Keratinocyte (primary cell): ENCODE measurements at places on chromosomes 3 and 15. TPM values are rescaled to one million over a fixed set of nuclear protein-coding genes. Genes with fewer than 3 reads are reported as not detected.

- no peak for DNase-seq
Measured at GRCh38 chr3:116037954-116038911, 407.1 kb downstream of the LSAMP start.

DNA sequence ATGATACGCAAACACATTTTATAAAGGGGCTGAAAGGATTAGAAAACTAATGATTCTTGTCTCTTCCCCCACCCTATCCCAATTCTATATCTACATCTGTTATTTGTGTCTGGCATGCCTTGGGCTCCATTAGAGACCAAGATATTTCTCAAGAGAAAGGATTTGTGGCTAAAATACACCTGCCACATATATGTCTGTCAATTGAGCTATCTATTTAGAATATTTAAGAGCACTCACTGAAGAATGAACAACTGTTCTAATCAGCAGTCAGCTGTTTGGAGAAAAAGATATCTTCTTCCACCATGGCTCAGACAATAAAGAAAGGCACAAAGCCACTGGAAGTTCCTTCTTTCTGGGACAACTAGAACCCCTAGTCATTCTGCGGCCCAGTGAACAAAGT lies 61.7 kb upstream of the LRRN1 start:
- DNase-seq, result no peak

SH2D7 gene
- not detected in 3 replicates for polyA plus RNA-seq

HYAL1 gene
- 13.9 to 24.5 TPM (median 15.3 TPM) in 3 replicates for polyA plus RNA-seq

DNA sequence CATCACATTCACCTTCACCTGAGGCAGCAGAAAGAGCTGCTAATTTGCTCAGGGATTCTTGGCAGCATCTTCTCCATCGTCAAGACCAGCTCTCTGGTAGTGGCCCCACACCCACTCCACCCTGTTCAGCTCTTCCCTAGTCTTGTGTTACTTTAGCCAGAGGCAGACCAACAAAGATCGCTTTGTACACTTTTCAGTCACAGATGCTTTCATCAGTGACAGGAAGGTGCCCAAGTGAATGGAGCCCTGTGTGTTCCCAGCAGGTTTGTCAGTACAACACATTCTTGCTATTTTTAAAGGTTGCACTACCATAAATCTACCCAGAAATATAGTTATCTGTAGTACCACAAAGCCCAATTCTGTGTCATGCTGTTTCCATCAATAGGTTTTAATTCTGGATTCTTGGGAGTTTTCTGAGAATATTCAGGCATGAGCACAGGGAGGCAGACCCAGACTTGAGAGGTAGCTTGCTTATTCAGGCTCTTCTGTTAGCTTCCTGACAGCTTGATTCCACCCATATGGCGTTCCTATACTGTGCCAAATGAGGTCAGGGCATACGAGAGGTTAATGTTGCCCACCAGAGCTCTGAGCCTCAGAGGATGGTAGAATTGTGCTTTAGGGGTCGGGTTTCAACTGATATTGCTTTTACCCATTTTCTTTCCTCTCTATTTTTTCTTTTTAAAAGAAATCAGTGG lies 109.8 kb upstream of the MANF start:
- no peak for DNase-seq

DNA sequence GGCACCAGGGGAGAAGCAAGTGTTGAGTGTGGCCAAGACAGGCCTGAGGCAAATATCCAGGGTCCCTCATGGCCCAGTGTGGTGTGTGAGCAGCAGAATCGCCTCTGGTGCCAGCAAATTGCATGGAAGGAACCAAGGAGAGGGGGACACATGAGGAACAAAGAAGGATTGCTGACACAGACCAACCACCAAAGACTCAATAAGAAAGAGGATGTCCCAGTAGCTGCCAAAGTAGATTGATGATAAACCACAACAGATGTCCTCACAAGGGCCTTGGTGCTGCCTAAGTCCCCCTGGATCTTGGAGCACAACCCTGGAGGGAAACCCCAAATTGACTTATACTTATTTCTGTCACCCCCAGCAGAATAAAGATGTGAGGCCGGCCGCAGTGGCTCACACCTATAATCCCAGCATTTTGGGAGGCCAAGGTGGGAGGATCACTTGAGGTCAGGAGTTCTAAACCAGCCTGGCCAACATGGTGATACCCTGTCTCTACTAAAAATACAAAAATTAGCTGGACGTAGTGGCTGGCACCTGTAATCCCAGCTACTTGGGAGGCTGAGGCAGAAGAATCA lies 10.6 kb downstream of the SRGAP3 start:
- no peak for DNase-seq

DNA sequence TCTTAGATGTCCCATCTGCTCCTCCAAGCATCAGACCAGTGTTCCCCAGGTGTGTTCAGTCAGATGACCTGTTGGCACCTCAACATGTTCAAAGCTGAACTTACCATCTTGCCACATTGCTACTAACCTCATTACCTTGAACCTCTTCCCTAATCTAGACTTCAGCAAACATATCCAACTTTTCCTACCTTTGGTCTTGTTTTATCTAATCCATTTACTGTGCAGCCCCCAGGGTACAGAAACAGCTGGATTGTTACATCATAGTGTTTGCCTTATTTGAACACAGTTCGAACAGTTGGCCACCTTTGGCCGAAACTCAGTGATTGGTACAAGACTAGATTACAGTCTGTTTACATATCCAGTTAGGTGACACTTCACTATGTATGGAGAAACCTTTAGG lies 36.1 kb upstream of the MCF2L2 start:
- no peak for DNase-seq

TRIM42 gene
- polyA plus RNA-seq, result not detected in 3 replicates

DNA sequence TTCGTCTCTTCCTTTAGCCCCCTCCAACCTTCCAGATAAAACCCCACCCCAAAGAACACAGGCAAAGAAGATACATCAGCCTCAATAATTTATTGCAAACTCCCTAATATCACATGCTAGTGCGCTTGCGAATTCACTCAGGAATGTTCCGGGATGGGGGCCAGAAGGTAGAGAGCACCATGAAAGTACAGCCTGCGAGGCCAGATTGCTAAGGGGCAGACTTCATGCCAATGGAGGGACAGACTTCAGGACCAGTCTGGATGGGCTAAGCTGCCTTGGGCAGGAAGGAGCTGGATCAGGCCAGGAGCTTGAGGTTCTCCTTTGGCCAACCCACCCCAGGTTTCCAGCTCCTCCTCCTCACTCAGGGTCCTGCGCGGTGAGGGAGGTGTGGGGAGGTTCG lies 13.4 kb downstream of the CIDEC start:
- DNase-seq, result no peak

DNA sequence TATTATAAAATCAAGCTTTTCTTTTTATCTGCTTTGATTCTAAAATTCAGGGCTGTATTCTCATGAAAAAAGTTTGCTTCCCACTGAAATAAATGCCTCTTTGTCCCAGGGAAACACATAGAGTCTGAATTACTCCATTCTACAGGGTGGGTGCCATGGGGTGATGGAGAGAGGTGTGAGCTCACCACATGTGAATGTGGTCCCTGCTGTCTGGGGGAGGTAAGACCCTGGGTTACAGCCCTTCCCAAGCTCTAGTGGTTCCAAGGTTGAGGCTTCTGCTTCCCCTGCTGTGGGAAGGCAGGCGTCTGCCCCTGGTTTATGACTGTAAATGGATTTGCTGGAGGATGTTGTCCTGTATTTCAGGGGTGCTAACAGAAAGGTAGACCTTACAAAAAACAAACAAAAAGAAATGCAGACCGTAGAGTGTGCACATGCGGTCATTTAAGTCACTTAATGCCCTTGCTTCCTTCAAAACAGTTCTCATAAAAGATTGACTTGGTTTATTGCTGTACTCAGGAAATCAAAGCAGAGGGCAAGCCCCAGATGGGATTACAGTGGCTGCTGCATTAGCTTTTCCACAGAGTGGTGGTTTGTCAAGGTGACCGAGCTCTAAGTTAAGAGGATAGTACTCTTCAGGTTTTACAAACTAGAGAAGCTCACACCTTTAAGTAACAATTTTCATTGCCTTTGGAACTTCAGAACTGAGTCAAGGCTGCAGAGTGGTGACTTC lies 49.2 kb downstream of the CTDSPL start:
- no peak for DNase-seq

GRCh38 chr3:70488816-70489215 lies 176.4 kb upstream of the MDFIC2 start:
- no peak for DNase-seq

DNA sequence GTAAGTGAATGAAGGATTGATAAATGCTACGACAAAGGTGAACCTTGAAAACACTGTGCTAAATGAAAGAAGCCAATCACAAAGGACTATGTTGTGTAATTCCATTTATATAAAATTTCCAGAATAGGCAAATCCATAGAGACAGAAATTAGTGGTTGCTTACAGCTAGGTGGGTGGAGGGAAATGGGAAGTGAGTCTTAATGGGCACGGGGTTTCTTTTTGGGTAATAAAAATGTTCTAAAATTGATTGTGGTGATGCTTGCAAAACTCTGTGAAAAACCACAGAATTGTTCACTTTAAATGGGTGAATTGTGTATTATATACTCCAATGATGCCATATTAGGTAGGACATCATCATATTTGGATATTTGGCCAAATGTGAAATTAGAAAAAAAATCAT lies 20.9 kb upstream of the TEX9 start:
- DNase-seq, result no peak

DNA sequence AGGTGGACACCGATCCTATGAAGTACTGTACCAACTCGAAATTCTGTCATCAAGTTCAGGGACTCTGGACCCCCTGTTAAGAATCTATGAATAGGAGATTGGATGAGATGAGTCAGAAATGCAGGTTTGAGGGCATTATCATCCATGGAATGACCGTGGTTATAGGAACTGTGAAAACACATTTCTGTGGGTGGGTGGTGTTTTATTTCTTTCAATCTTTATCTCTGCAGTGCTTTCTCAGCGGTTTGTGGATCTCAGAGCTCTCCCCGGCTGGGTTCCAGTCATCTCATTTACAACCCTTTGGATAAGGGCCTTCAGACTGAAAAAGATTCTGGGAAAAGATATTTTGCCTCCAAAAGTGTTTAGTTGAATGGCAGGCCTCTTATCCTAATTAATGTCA lies 5.4 kb upstream of the ABHD17C start:
- no peak for DNase-seq
